ENCODE measurements at places on chromosomes 2 and 18.
A peak's percentile ranks its signal among the peaks of the same experiment; 100 is the strongest.

- DNase-seq, result no peak
These were observed 69.6 kb downstream of the MDH1 start for GRCh38 chr2:63658176-63658968.

- DNase-seq, result no peak
These were observed 179.0 kb downstream of the BARD1 start for GRCh38 chr2:214630402-214631045.

GRCh38 chr2:217521820-217522219 lies 481.0 kb downstream of the TNS1 start:
- no peak for DNase-seq

GRCh38 chr2:227761740-227762476 lies 16.2 kb downstream of the SCYGR8 start:
- no peak for DNase-seq

- no peak for DNase-seq
These were observed 670 bp upstream of the INPP5D start for GRCh38 chr2:233059547-233059796.

DNA sequence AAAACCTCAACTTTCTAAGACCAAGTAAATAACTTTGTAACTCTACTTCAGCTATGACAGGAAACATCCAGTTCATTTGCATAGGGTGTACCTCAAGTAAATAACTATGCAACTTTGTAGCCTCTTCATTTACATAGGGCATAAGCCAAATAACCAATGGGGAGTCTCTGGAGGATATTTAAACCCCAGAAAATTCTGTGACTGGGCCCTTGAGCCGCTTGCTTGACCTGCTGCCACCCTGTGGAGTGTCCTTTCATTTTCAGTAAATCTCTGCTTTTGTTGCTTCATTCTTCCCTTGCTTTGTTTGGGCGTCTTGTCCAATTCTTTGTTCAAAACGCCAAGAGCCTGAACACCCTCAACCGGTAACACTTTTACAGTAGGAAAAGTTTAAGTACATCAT lies 1112.7 kb upstream of the NRXN1 start:
- no peak for DNase-seq

- DNase-seq, result no peak
These were observed 28.2 kb downstream of the CYTIP start for GRCh38 chr2:157415591-157416101.

DNA sequence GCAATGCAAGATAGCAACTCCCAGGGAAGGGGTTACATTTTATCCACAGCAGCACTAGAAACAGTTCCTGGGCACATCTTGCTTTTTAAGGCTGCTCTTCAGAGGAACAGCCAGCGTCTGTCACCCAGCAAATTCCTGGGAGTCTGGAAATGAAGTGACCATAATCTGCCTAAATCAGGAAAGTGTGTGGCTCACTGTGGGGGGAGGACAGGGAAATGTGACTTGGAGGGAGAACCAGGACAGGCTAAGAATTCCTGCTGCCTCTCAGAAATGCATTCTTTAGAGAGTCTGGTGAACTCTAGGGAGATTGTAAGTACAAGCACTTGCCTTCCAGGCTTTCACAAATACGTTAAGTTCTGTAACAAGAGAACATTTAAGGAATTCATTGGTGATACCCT lies 364.3 kb upstream of the SPHKAP start:
- no peak for DNase-seq

- no peak for DNase-seq
These were observed 24.4 kb downstream of the SGPP2 start for GRCh38 chr2:222448748-222449181.

GRCh38 chr2:147464737-147465357 lies 380.0 kb upstream of the ACVR2A start:
- no peak for DNase-seq

GRCh38 chr2:71071681-71072398 lies 3.4 kb downstream of the NAGK start:
- DNase-seq, result no peak

DNA sequence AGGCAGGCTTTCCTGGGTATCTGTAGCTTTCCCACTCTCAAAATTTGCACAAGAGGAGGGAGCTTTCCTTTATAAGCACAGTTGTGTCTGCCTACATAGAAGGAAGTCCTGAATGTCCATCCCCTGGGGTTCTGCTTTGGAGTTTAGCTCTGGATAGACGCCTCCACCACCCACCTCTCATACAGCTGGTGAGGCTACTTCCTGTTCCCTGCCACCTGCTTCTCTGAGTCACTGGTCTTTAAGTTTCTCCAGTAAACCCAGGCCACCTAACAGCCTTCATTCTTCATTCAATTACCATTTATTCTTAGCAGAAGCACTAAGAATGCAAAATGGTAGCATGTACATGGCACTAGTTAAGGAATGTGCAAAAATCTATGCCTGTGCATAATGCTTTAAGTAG lies 407.8 kb downstream of the CDH2 start:
- no peak for DNase-seq

DNA sequence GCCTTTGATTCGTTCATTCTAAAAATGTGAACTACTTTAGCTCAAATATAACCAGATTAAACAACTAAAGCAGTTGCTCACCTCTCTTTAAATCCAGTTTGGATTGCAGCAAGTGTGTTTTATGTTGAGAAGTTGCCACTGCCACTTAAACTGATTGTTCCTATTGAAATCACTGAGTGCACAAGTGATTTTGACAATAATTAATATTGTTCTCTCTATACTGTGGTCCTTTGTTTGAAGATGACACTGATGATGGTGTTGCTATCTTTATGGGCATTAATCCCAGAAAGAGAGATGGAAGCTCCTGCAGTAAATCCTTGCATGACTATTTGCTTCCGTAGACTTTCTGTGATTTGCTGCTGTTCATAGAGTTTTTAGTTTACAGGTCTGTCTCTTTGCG lies 251.4 kb upstream of the ZEB2 start:
- no peak for DNase-seq

DNA sequence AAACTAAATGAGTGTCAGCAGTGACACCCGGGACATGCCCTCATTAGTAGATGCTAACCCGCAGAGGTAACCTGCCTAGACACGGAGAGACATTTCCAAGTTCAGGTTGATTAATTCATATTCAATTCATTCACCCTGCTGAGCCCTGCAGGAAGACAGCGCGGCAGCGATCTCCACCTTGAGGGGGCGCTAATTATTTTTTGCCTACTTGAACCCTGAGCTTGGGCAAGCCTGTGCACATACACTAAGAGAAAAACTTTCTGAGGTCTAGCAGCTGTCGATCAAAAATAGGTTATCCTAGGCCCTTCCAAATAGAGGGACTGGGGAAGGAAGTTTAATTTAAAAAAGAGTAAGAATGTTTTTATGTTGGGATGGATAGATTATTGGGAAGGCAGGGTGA lies 1.3 kb upstream of the LYPD6 start:
- peak; percentile 41 for DNase-seq

DNA sequence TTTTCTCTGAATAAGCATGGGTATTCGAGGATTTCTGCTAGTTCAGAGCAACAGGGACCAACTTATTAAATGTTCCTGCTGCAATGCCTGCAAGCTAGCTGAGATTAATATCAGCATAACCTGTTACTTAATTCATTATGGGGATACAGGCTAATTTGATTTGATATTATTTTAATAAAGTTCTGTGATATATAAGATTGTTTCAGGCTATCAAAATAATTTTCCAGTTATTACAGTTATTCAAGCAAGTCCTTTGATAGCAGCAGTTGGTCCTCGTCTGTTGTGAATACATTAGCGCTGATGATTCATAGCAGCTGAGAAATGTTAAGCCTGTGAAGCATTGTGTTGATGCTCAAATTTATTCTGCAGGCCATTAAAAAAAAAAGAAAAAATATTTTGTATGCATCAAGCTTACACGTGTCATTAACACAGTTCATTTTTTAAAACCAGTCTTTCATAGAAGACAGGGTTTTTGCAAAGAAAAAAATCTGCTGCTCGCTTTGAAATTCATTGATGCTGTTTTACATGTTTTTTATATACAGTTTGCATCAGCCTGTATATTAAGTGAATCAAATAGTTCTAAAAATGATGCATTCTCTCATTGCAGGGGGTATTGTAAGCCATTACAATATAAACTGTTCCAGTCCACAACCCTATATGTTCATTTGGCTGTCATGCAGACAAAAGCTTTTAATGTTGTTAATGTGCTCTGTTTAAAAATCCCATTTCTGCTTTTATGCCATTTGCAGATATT lies 482.5 kb downstream of the BCL11A start:
- no peak for DNase-seq

- DNase-seq, result no peak
These were observed 768.1 kb downstream of the TMEM182 start for GRCh38 chr2:103529798-103530502.

GRCh38 chr2:71829008-71829407 lies 318.7 kb downstream of the CYP26B1 start:
- DNase-seq, result peak; percentile 4

DNA sequence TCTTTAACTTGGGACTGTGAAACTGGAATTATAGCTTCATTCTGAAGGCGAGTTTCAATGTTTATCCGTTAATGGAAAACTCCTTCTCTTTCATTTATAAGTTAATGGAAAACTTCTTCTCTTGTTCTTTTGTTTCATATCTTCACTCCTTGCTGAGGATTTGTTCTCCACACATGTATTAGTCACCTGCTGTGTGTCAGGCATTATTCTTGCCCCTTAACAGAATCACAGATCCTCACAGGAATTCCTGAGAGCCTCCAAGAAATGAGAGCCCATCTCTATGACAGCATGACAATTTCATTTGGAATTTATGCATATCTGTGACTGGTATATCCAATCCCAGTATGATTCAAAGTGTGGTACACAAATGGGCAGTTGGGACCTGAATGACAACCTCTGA lies 545.8 kb downstream of the BCL11A start:
- no peak for DNase-seq

GRCh38 chr18:47775961-47776360 lies 154.5 kb downstream of the SMAD2 start:
- no peak for DNase-seq

- no peak for DNase-seq
These were observed 1.6 kb upstream of the HOXD3 start for GRCh38 chr2:176155356-176156044.

GRCh38 chr18:6281874-6282273 lies 132.8 kb downstream of the L3MBTL4 start:
- DNase-seq, result no peak

GRCh38 chr2:24671230-24671629 lies 122.0 kb downstream of the PTRHD1 start:
- no peak for DNase-seq

GRCh38 chr2:23926290-23926749 lies 603 bp downstream of the ATAD2B start:
- peak; percentile 46 for DNase-seq

GRCh38 chr2:235382601-235383000 lies 111.2 kb upstream of the AGAP1 start:
- no peak for DNase-seq

DNA sequence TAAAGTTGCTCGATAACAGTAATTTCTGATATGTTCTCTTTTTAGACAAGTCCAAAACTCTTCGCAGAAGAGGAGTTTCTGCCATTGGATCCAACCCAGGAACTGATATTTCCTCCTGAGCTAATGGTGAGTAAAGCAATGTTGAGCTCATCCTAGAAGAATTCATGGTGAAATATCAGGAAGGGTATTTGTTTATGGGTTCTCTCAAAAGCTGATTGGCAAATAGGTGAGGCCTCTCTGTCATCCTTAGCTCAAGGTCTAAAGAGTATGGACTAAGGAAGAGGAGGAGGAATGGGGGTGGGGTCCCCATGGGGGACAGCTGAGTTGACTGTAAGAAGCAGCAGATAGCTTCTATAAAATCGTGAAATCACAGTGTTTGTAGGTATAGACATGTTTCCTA lies 18.2 kb downstream of the AOX1 start:
- DNase-seq, result no peak

- no peak for DNase-seq
These were observed 289.4 kb upstream of the PXDN start for GRCh38 chr2:2033691-2034090.

GRCh38 chr2:162317861-162318327 lies 590 bp downstream of the IFIH1 start:
- DNase-seq, result peak; percentile 57

- DNase-seq, result no peak
These were observed 234.9 kb upstream of the SMAD7 start for GRCh38 chr18:49185623-49186022.

GRCh38 chr2:173740639-173741038 lies 224.5 kb downstream of the SP3 start:
- DNase-seq, result no peak

DNA sequence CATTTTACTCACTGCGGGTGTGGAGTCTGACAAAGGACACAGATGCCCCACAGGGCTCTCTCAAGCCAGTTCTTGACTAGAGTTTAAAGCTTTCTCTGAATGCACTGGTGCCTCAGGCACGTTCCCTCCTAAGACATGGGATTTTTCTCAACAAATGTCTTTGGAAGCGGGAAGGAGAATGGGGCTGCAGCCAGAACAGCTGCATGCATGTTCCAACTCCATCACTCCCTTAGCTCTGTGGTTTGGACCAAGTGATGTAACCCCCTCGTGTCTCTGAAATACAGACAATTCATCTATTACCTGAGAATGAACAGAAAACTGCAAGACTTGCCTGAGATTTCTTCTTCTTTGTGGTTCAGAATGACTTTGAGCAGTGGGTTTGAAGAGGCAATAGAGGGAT lies 141.7 kb upstream of the SERPINE2 start:
- no peak for DNase-seq

- no peak for DNase-seq
These were observed 145.1 kb downstream of the PIEZO2 start for GRCh38 chr18:11004294-11004693.

- no peak for DNase-seq
These were observed 51.1 kb downstream of the RTN4 start for GRCh38 chr2:54999182-54999581.

- no peak for DNase-seq
These were observed 529.1 kb downstream of the IRS1 start for GRCh38 chr2:226270285-226271058.

DNA sequence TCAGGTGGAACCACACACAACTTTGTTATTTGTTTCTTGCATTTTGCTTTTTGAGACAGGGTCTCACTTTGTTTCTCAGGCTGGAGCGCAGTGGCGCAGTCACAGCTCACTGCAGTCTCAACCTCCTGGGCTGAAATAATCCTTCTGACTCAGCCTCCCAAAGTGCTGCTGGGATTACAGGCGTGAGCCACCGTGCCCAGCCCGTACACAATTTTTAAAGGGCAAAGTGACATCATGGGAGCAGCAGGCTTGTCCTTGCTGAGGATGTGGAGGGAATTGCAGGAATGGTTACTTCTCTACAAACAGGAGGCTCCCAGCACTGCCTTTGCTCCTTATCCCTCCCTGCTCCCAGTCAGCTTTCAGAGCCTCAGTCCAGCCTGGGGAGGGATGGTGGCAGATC lies 355.9 kb upstream of the KLHL29 start:
- DNase-seq, result no peak

DNA sequence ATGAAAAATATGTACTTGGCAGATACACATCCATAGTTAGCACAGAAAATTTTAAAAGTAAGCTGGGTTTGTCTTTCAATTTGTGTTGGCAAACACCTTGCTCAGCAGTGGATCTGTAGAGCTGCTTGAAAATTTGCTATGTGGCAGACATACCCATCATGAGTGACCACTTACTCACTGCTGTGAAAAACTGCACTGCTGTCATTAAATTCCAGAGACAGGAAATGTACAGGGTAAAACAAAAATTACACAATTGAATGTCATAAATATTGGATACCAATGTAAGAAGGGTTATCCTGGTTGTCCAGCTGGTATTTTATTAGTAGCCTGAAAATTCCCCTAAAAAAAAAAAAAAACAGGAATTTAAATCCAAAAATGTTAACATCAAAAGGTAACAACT lies 24.5 kb downstream of the NIF3L1 start:
- no peak for DNase-seq

Measured in H9 (cell line).